ENCODE measurements at places on chromosomes 16 and 17.
A peak's percentile ranks its signal among the peaks of the same experiment; 100 is the strongest.

DNA sequence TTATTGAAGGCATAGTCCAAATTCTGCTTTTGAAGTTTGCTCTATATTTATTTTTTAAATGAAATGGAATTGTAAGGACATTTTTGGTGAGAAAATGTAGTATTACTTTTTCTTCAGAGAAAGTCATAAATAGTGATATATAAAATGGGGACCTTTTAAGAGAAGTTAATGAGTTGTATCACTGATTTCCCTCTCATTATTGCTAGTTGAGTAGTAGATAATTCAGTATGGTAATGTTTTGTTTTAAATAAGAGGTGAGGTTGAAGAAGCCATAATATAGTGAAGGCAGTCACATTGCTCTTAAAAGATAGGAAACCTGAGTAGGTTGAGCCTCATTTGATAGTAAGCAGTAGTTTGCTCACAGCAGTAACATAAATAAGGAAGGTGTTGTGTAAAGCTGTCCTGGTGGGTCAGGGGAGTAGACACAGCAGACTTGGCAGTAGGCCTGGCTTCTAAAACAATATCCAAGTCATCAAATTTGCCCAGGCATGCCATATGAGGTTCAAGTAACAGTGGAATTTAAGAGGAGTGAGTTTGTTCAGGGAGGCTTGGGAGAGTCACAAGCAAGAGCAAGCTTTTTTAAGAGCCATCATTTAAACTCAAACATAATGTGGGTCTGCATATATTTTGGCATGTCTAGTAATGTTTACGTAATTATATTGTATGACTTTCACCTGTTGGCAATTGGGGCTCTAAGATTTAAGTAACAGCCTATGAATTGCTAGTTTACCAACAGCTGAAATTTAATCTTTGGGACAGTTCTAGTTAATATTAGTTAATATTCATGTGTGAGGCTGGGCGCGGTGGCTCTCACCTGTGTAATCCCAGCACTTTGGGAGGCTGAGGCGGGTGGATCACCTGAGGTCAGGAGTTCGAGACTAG lies 6.5 kb downstream of the NFATC3 start:
- no peak for DNase-seq

- no peak for DNase-seq
Measured at GRCh38 chr16:64406770-64407181, 715.1 kb downstream of the CDH11 start.

GRCh38 chr17:78049609-78050008 lies 78.9 kb downstream of the TMC6 start:
- DNase-seq, result no peak

DNA sequence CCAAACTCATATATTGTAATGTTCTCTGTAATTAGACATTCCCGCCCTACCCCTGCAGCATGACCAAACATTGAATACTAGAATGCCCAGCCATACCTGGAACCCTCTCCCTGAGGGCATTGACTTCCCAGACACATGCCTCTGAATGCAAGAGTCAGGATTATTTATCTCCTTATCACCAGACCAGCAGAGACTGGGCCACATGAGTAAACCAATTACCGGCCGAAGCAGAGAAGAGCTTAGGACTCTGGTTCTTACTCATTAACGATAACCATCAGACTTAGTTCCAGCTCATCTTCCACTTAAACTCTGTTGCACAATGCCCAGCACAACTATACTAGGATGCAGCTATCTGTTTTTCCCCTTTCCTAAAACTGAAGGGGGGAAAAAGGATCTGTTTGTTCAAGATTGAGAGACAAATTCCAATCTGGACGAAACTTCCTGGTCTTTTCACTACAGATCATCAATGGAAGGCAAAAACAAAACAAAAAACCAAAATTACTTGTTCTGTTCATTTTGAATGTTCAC lies 88.2 kb upstream of the CORO6 start:
- no peak for DNase-seq

DNA sequence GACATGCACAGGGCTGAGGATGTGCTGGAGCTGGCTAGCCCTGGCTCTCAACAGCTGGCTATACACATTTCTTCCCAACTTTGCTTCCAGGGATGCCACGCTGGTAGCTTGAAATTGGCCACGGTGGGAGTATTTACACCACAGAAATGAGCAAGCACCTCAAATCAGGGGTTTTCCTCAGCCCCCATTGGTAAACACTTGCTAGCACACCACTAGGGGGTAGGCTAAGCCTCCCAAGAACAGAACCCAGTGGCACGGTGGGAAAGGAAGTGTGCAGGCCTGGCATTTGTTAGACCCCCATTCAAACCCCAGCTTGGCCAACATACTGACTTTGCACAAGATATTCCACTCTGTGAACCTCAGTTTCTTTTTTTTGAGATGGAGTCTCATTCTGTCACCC lies 12.9 kb downstream of the DRC3 start:
- DNase-seq, result no peak

- no peak for DNase-seq
Measured at GRCh38 chr16:64900019-64900418, 221.8 kb downstream of the CDH11 start.

DNA sequence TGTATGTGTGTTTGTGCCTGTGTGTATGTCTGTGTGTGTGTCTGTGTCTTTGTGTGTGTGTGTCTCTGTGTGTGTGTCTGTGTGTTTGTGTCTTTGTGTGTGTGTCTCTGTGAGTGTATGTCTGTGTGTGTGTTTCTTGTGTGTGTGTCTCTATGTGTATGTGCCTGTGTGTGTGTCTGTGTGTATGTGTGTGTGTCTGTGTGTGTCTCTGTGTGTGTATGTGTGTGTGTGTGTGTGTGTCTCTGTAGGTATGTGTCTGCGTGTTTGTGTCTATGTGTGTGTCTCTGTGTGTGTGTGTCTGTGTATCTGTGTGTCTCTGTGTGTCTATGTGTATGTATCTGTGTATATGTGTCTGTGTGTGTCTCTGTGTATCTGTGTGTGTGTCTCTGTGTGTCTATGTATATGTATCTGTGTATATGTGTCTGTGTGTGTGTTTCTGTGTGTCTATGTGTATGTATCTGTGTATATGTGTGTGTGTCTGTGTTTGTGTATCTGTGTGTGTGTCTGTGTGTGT lies 70.2 kb downstream of the USP43 start:
- no peak for DNase-seq

GRCh38 chr16:75106351-75107274 lies 10.0 kb downstream of the LDHD start:
- no peak for DNase-seq

- DNase-seq, result no peak
Measured at GRCh38 chr17:64174686-64175456, 44.9 kb upstream of the ERN1 start.

GRCh38 chr17:27379888-27380533 lies 76.2 kb upstream of the KSR1 start:
- DNase-seq, result no peak

- no peak for DNase-seq
Measured at GRCh38 chr17:38705803-38706504, 881 bp downstream of the MLLT6 start.

GRCh38 chr16:77462894-77463293 lies 28.1 kb upstream of the ADAMTS18 start:
- no peak for DNase-seq

DNA sequence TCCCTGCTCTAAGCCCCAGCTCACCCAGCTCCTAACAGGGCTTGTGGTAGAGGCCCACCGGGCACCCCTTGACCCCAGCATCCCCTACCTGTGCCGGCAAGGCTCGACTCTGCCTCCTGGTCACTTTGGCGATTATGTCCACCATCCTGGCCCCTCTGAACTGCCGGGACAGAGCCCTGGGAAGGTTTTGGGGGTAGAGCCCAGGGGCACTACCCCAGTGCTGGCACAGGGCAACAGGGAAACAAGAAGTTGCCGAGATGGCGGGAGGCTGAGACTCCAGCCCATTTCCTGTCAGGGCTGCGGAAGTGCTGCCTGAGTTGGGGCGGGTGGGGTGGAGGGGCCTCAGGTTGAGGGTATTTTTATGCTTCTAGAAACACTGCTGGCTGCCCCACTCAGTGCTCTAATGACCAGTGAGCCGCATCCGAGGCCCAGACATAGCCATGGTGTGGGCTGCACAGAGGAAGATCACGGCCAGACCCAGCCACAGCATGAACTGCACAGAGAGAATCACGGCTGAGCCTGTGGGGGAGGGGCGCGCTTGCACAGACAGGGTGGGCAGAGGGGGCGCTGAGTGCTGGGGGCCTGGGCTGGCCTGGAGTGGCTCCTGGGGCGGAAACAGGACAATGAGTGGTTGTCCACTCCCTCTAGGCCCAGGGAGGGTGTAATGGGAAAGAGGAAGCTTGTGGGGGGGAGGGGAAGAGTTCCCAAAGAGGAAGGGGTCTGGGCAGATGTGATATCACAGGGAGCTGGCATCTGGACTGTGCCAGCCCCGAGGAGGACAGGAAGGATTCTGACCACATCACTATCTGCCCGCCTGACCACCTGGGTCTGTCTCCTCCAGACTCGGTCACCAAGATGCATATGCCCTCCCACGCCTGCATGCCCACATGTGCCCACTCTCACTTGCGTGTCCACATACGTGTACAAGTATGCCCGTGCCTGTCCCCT lies 22.3 kb downstream of the ARHGAP27 start:
- DNase-seq, result no peak

DNA sequence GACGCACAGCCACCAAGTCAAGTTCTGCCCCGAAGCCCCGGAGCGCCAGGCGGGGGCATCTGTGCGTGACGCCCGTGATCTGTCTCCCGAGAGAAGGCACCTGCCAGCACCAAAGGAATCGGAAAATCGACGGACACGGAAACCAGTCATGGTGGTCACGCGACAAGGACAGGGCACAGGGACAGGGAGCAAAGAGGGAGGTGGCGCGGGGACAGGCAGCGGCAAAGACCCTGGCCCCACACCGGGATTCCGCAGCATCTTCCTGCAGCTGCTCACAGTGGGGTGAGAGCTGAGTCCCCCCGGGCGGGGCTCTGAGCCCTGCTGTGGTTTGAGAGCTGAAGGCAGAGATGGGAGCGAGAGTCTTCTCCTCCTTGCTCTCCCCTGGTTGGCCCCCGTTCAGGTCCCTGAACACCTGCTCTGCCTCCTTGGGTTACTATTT lies 56.4 kb downstream of the ABR start:
- DNase-seq, result no peak

- no peak for DNase-seq
Measured at GRCh38 chr17:48578616-48579470, 693 bp upstream of the HOXB4 start.

GRCh38 chr17:72101526-72101925 lies 19.3 kb upstream of the SOX9 start:
- no peak for DNase-seq

DNA sequence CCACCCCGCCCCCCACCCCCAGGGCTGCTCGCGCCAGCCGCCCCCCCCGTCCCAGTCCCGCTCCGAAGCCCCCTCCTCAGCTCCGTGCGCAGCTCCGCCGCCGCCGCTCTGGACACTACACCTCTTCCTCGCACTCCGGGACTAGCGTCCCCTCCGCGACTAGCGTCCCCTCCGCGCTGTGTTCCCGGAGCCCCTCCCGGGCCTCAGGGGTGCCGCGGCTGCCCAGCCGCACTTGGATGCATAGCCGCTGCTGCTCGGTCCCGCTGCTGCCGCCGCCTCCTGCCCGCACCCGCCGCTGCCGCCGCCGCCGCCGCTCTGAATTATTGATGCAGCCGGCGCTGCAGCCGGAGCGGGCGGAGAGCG lies at the start of gene CBLN1:
Gene CBLN1, minus strand, starts transcription at position 359 of the 363 bp plus-strand sequence. CDS start 373 bp downstream, outside the sequence.
- no peak for DNase-seq

GRCh38 chr17:35676441-35676840 lies 55.0 kb upstream of the RASL10B start:
- DNase-seq, result no peak

DNA sequence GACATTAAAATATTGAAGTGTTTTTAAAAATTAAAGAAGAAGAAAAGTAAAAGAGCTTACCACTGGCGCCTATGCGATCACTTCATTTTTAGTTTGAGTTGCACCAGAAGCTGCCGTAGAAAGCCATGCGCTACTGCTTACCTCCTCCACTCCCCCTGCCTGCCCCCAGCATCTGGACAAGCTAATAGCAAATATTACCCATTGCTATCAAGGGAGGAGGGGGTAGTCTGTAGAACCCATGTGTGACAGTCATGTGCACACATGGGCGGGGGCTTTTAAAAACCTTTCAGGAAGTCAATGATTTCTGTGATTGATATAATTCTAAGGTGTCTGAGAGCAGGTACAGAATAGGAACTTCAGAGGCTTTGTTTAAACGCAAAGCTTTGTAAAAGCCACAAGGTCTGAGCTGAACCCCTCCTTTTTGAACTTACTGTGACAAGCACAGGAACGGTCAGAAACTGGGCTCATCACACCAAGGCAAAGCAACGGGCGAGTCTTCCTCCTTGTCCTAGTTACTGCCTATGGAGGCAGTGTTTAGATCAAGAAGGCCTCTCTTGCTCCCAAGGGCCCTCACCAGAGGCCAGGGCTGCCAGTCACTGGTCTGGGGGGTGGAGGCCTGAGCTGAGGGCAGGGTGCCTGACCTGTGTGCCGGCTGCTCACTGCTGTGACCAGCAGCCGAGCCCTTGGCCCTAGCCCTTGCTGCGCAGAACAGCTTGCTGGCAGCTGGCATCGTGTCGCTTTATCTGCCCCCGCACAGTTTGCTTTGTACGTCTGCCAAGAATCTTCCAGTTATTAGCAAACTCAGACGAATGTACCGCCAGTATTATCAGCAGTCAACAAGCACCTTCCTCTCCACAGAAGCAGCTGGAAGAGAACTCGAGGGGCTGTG lies 15.0 kb downstream of the GINS2 start:
- no peak for DNase-seq

GRCh38 chr17:42895185-42895555 lies 5.4 kb upstream of the G6PC1 start:
- DNase-seq, result peak; percentile 57
